ENCODE measurements at places on chromosomes 6 and 20. TPM values are rescaled to one million over a fixed set of nuclear protein-coding genes. Genes with fewer than 3 reads are reported as not detected.
A peak's percentile ranks its signal among the peaks of the same experiment; 100 is the strongest.

The TMEM244 gene
- not detected for total RNA-seq

DNA sequence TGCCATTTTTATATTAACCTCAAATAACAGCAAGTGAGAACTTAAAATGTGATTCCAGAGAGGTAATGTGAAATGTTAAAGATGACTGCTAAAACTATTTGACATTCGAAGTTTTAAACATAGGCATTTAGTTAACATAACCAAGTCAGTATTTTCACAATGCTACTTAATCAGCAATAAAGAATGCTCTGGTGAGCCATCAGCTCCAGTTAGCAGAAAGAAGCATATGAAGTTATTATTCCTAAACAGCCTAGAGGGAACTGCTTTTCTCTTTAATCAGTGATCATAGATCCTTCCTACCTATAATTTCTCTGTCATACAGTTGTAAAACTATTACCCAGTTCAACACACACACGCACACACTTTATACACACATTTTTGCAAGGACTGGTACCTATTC lies 60.1 kb downstream of the MMS22L start:
- H3K4me1 ChIP-seq = no peaks in the 10 kb centered on the region
- H3K4me3 ChIP-seq = no peak overlapping the region
- DNase-seq = no peak

The TOMM34 gene
- total RNA-seq = 9.6 TPM

GRCh38 chr20:19828232-19828631 lies 70.2 kb downstream of the RIN2 start:
- no peak overlapping the region for H3K27ac ChIP-seq
- no peak overlapping the region for H3K4me3 ChIP-seq
- H3K27me3 ChIP-seq = no peaks in the 10 kb centered on the region
- no peak for DNase-seq

DNA sequence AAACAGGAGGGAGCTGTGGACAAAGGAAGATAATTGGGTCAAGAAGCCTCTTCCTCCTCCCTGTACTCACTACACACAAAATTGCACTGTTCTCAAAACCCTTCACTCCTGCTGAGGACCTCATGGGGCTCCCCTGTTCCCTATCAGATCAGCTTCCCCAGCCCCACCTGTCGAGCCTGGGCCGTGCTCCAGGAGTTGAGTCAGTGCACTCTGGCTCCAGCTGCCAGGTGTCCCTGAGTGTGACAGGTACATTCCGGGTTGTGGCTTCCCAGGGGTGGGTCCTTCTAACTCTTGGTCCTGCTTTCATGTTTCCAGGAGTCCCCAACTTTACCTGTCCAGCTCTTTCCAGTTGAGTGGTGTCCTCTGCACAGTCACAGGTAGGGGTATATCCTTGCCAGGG lies 8.4 kb downstream of the RAB5IF start:
- H3K27me3 ChIP-seq = no peaks in the 10 kb centered on the region
- peaks cover 20% of the 10 kb centered on the region for H3K36me3 ChIP-seq
- peaks cover 3% of the 10 kb centered on the region for H3K4me1 ChIP-seq
- no peak for DNase-seq
- H3K4me3 ChIP-seq = no peak overlapping the region
- no peak overlapping the region for H3K27ac ChIP-seq

DNA sequence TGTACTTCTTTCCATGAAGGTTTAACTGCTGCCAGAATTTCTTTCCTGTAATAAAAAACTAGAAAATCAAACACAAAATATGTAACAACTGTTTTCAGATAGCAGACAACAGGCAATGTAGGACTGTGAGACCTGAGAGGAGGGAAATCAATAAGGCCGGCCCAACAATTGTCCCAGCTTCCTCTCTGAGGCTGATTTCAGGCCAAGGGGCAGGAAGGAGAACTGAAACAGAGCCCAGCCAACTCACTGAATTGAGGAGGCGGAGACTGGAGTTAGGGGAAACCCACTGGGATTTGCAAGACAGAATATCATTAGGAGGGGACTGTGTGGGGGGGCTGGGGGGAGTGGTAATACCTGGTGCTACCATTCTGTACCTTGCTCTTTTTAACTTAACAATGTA lies 42.2 kb downstream of the FLRT3 start:
- no peaks in the 10 kb centered on the region for H3K36me3 ChIP-seq
- H3K4me1 ChIP-seq = no peaks in the 10 kb centered on the region
- no peaks in the 10 kb centered on the region for H3K27me3 ChIP-seq
- H3K27ac ChIP-seq = no peak overlapping the region
- no peak overlapping the region for H3K4me3 ChIP-seq

DNA sequence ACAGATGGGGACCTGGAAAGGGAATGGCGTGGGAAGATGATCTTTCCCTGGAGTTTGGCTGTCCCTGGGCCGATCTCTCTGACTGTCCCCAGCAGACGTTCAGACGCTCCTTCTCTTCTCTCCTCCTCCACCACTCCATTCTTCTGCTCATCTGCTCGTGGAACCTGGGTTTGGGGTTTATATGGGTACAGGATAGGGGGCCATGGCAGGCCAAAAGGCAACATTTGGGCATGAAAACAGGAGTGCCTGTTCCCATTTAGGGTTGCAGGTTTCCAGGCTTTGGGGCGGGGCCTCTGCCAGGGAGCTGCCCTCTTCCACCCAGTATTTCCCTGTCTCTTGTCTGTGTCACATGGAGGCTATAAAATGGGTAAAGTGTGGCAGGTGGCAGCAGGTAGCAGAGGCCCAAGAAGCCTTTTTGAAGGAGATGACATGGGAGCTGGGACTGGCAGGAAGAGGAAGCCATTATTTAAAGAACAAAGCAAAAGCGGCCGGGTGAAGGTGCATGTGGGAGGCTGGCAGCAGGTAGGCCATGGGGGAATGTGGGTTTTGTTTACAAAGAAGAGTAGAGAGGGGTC lies 203.7 kb downstream of the BMP7 start:
- H3K27ac ChIP-seq = no peak overlapping the region
- H3K4me1 ChIP-seq = no peaks in the 10 kb centered on the region
- DNase-seq = no peak
- H3K36me3 ChIP-seq = no peaks in the 10 kb centered on the region
- no peak overlapping the region for H3K4me3 ChIP-seq
- no peaks in the 10 kb centered on the region for H3K27me3 ChIP-seq

The CD2AP gene
- 8.3 TPM for total RNA-seq

DNA sequence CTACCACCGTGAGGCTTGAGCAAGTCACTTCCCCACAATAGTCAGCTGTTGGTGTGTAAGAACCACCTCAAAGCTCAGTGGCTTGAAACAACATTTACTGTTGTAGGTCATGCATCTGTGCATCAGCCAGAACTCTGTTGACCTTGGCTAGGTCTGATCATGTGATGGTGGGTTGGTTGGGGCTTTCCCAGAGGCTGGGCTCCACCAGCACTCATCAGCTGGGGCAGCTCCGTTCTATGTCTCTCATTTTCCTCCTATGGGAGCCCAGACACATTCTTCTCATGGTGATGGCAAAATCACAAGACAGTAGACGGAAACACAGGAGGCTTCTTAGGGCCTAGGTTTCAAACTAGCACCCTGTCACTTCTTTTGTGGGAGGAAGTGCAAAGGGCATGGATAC lies 42.8 kb upstream of the PSMF1 start:
- H3K27ac ChIP-seq = no peak overlapping the region
- DNase-seq = no peak
- no peaks in the 10 kb centered on the region for H3K27me3 ChIP-seq
- no peak overlapping the region for H3K4me3 ChIP-seq
- no peaks in the 10 kb centered on the region for H3K4me1 ChIP-seq
- no peaks in the 10 kb centered on the region for H3K36me3 ChIP-seq

- no peak for DNase-seq
- no peaks in the 10 kb centered on the region for H3K36me3 ChIP-seq
- no peaks in the 10 kb centered on the region for H3K4me1 ChIP-seq
- no peak overlapping the region for H3K27ac ChIP-seq
- no peaks in the 10 kb centered on the region for H3K27me3 ChIP-seq
These were observed 21.1 kb upstream of the THBS2 start for GRCh38 chr6:169274781-169275180.

DNA sequence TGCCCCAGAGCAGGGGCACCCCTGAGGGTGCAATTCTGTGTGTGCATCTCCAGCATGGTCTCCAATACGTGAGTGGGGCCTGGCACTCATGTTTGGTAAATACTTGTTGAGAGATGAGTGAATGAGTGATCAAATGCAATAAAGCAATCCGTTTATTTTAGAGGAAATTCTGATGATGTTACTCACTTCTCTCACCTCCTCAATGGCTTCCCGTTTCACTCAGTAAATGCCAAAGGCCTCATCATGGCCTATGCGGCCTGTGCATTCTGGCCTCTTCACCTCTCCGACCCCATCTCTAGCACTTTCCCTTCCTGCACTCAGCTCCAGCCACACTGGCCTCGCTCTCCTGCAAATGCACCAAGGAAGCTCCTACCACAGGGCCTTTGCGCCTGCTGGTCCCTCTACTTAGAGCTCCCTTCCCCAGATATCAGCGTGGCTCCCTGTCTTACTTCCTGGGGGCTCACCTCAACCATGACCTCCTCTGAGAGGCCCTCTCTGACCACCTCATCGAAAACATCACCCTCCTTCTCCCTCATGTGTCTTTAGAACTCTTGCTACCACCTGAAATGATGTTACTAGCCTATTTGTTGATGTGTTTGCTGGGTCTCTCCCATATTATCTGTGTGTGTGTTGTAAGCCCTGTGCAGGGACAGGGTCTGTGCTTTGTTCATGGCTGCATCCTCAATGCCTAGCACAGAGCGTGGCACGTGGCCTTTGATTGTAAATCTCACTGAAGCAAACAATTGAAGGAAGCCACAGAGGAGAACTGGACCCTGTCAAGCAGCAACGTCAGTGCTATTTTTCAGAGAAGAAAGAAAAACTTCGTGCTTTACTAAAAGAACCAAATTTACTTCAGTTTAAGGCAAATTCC lies 42.6 kb downstream of the RAB44 start:
- peaks cover 7% of the 10 kb centered on the region for H3K4me1 ChIP-seq
- no peak overlapping the region for H3K27ac ChIP-seq
- H3K36me3 ChIP-seq = no peaks in the 10 kb centered on the region
- DNase-seq = no peak
- H3K4me3 ChIP-seq = no peak overlapping the region

DNA sequence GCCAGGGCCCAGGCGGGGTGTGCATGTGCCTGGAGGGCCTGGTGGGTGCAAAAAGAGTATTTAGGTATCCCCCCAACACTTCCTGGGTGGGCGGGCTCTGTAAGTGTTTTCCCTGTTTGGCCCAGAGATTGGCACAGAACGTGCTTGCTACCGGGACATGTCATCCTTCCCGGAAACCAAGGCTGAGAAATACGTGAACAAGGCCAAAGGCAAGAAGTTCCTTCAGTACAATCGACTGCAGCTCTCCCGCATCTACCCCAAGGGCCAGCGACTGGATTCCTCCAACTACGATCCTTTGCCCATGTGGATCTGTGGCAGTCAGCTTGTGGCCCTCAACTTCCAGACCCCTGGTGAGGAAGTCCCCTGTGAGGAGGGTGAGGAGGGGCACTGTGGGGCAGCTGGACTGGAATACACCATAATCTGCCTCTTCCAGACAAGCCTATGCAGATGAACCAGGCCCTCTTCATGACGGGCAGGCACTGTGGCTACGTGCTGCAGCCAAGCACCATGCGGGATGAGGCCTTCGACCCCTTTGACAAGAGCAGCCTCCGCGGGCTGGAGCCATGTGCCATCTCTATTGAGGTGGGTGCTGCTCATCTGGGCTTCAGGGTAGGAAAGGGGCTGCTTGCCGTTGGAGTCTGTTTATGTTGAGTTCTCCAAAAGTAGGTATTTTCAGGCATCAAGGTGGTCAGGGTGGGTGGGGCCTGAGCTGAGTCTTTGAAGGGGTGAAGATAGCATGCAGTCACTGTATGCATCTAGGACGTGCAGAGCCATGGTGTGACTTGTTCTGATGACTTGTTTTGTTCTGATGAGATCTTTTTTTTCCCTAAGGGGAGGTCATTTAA lies 35.2 kb downstream of the PLCG1 start:
- no peaks in the 10 kb centered on the region for H3K27me3 ChIP-seq
- peak; percentile 59 for DNase-seq
- no peak overlapping the region for H3K4me3 ChIP-seq
- peak overlapping the region; percentile 65 for H3K27ac ChIP-seq
- peaks cover 46% of the 10 kb centered on the region for H3K4me1 ChIP-seq
- H3K36me3 ChIP-seq = peaks cover 4% of the 10 kb centered on the region

The NRSN1 gene
- total RNA-seq = not detected

DNA sequence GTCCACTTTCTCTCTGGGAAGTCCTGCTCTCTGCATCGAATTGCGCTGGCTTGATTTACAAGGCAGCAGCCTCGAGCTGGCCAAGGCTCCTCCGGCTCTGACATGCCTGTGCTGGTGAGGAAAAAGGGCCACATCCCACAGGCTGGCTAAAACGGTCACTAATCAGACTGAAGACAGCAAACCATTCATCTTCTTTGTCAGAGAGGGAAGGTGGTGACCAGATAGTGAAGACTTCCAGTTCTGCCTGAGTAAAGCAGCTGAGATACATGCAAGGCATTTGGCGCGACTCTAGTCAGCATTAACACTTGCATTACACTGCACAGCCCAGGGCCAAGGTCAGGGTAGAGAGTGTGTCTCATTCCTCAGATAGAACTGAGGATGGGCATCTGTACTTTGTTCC lies 203.2 kb upstream of the MAP3K7 start:
- H3K4me3 ChIP-seq = no peak overlapping the region
- no peak for DNase-seq
- H3K4me1 ChIP-seq = no peaks in the 10 kb centered on the region
- no peak overlapping the region for H3K27ac ChIP-seq
- no peaks in the 10 kb centered on the region for H3K36me3 ChIP-seq

Measured in psoas muscle (tissue), 8 donors.